Endothelial cell of umbilical vein (primary cell): ENCODE measurements at places on chromosomes 6 and 20.

GRCh38 chr20:63080811-63081210, 74.0 kb upstream of the BHLHE23 start:
- no peak for DNase-seq

GRCh38 chr6:137389150-137389704, 105.0 kb downstream of the OLIG3 start:
- DNase-seq = no peak

DNA sequence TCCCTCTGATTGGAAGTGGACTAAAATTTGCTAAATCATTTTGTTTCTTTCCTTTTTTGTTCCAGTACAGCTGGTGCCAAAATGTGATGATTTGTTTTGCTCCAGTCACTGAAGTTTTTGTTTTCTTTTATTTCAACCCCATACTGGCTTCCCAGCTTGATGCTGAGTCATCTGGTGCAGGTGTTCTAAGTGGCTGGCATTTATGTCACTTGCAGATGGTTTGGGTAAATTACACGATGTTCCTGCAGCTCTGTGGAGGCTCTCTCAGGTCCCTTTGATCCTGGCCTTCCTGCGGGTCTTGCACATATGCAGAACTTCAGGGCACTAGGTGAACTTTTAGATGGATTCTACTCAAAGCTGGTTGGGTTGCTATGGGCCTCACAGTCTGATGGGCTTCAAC, 577.7 kb downstream of the HAO1 start:
- peak; percentile 19 for DNase-seq

- no peak for DNase-seq
Observed at GRCh38 chr6:105569706-105570105, 166.8 kb upstream of the PREP start.

- DNase-seq = no peak
Observed at GRCh38 chr6:116012951-116013350, 47.7 kb downstream of the FRK start.

DNA sequence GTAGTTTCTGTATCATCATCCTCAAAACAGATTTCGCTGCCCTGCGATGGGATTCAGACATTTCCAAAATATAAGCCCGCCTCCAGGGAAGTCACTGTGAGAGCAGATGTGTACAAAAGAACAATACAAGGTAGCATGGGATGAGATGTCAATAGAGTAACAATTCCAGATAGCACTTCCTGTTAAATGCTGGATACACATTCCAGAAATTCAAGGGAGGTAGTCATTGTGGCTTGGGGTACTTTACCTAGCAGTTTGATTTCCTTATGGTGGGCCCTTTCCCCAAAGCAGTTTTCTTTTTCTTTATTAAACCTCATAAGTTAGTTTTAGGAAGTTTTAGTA, 2.5 kb downstream of the RNF217 start:
- no peak for DNase-seq

- no peak for DNase-seq
Observed at GRCh38 chr20:8489094-8489883, 357.2 kb downstream of the PLCB1 start.

GRCh38 chr6:72530152-72530551, 91.7 kb upstream of the KCNQ5 start:
- DNase-seq = no peak

GRCh38 chr20:595330-596308, 14.5 kb downstream of the TCF15 start:
- DNase-seq = peak; percentile 55

- peak; percentile 63 for DNase-seq
Observed at GRCh38 chr6:56541030-56541600, 101.6 kb downstream of the DST start.

DNA sequence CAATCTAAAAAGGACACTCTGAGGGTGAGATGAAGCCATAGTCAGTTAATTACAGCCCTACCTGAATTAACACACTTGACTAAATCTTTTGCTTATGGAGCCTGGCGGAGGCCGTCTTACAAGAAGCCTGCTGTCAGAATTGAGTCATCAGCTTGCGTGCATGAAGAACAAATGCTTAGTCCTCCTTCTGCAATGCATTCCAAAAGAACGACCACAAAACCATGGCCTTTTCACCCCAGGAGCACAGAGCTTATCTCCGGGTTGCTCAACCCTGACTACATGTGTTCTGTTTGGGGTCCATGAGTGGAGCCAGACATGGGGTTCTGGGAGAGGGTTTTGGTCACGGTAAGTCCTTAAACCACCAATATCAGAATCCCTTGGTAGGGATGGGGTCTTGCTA, 318.1 kb downstream of the CLIC5 start:
- DNase-seq = no peak

GRCh38 chr20:23879328-23879798, at the start of gene CST5:
Gene CST5 (minus strand): TSS chr20:23879748. CDS start chr20:23879676, 72 bp downstream.
- DNase-seq = no peak

- DNase-seq = no peak
Observed at GRCh38 chr6:161394437-161394836, 120.6 kb upstream of the AGPAT4 start.

- peak; percentile 38 for DNase-seq
Observed at GRCh38 chr6:35011096-35012041, 122.3 kb downstream of the ANKS1A start.

DNA sequence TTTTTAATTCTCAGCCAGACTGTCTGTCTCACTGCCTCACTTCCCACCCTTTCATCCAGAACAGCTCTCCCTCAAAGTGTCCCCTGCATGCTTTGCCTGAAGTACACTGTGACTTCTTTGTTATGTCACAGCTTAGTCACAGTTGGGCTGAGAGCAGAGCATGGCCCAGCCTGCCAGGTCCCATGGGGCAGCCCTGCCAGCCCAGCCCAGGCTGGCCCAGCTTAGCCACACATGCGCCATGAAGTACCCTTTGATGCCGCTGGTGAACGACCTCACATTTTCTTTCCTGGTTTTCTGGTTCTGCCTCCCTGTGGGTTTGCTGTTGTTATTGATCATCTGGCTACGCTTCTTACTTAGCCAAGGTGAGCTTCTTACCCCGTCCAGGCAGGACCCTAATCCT, at the start of gene ADIG:
Gene ADIG (plus strand): TSS at position 185 of the 400 bp plus-strand sequence. CDS start 54 bp downstream, at position 239.
- DNase-seq = no peak

GRCh38 chr6:113405326-113406047, 451.7 kb upstream of the MARCKS start:
- no peak for DNase-seq
